ENCODE measurements at places on chromosomes 3 and 15.

GRCh38 chr3:187925326-187925725 is 180.1 kb upstream of the BCL6 start:
- no peak for DNase-seq

- DNase-seq: no peak
Measured at GRCh38 chr15:95125803-95126202, 894.4 kb downstream of the MCTP2 start.

GRCh38 chr3:101512396-101512645 is 691 bp downstream of the SENP7 start:
- no peak for DNase-seq

DNA sequence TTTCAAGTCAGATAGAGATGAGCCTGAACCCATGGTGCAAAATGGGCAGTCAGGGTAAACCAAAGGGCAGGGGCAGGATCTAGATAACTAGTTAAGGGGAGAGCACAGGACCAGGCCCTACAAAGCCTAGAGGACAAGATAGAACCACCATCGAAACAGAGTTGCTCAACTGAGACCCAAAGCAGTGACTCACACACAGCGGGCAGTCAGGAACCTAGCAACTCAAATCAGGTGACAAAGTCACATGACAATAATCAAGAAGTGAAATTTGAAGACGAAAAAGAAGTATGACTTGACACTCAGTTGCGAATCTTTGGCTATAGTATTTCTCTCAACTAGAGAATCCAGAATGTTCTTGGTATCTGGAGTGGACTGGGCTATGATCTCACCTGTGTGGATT is 136.0 kb upstream of the PTPRG start:
- DNase-seq: no peak

- DNase-seq: no peak
Measured at GRCh38 chr3:18586076-18586475, 160.9 kb upstream of the SATB1 start.

DNA sequence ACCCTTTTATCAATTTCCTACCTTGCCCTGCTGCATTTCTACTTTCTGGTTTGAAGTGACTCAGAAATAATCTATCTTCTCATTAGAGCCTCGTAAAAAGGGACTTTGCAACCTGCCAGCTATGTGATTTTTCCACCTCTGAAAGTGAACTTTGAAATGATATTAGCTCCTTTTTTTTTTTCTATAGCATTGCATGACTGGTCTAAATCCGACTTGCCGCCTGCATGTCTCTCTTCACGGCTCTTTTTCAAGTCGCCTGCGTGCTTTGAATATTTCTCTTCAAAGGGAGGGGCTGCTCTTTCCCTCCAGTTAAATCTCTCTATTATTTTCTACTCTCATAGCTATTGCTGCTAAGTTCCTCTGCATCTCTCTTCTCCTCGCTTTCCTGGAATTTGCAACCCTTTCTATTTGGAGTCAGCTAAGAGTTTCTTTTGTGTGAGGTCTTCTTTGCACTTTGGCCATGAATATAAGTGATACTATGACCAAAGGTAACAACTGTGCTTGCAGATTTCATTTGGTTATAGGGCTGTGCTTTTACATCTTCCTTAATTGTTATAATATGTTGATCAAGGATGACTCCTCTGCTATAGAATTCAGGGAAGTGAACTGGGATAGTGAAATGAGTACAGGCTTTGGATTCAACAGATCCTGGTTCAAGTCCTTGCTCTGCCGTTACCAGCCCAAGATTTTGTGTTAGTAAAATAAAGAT is 541.1 kb downstream of the AGBL1 start:
- DNase-seq: no peak

DNA sequence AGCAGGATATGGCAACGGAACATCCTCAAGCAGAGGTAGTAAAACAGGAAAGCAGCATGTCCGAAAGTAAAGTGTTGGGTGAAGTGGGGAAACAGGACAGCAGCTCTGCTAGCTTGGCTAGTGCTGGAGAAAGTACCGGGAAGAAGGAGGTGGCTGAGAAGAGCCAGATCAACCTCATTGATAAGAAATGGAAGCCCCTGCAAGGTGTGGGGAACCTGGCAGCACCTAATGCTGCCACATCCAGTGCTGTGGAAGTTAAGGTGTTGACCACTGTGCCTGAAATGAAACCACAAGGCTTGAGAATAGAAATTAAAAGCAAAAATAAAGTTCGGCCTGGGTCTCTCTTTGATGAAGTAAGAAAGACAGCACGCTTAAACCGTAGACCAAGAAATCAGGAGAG is 14.3 kb upstream of the ZBTB47 start:
- no peak for DNase-seq

DNA sequence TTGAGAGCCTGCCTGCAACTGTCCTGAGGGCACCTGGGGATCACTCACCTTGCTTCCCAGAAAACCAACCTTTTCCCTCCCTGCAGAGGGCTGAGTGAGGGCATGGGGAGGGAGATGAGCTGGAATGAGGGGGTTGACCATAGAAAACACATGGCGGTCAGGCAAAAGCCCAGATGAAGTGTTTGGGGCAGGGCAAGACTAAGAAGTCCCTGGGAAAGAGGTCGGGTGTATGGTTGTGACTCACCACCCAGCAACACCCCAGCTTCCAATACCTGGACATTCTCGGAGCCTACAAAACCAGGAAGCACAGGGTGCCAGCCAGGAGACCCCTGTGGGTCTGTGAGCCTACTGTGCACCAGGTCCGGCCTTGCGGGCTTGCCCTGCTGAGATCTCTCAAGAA is 95.3 kb upstream of the ATP2B2 start:
- no peak for DNase-seq

GRCh38 chr15:99105514-99106341 is 848 bp downstream of the SYNM start:
- DNase-seq: no peak

DNA sequence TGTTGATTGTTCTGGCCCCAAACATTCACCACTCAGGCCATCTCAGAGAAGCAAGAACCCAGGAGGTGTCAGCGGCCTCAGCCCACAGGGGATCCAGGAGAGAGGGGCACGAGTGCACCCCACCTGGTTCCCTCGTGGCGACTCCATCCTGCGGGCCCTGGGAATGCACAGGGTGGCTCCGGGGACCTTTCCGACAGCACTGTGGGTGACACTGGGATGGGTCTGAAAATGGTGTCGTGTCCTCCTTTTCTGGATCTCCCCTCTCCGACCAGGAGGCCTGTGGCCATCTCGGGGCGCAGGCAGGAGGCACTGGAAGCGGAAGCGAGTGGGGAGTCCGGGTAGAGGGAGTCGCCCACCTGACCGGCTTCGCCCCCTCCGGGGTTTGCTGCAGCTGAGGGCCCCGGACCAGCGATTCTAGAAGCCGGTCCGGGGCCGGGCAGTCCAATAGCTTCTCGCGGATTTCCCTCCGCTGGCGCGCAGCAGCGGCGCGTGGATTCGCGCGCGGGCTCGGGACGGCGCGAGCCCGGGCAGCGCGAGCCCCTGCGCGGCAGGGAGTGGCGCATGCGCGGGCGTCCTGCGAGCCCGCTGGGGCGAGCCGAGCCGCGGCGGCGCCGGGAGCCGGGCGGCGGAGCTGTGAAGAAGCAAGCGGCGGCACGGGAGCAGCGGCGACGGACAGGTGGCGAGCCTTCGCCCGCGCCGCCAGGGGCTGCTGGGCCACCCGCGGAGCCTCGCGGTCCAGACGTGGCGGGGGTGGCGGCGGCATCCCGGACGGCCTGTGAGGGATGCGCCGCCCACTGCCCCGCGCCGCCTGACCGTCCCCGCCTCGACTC is at the start of gene DOCK3:
DOCK3 (plus strand) TSS at position 579 of the 830 bp plus-strand sequence. CDS start 337 bp downstream, outside the sequence.
- DNase-seq: no peak

- DNase-seq: no peak
Measured at GRCh38 chr3:188390775-188391443, 237.0 kb downstream of the LPP start.

DNA sequence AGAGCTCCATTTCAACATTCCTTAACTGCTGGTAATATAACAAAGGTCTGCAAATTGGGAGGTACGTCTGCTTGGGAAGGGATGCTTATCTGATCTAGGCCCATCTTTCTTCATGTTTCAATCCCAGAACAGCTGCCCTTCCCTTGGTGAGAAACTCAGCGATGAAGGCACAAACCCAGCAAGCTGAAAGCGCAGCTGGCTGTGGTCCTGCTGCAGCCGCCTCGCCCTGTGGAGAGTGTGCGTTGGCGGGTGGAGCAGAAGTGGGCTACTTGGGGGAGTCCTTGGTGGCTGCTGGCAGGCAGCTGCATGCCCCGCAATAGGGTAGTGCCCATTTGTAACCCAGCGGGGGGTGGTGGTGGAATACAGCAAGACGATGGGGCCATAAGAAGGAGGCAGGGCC is 160.6 kb upstream of the WNT5A start:
- no peak for DNase-seq

- DNase-seq: no peak
Measured at GRCh38 chr15:92683511-92683834, 27.9 kb upstream of the FAM174B start.

DNA sequence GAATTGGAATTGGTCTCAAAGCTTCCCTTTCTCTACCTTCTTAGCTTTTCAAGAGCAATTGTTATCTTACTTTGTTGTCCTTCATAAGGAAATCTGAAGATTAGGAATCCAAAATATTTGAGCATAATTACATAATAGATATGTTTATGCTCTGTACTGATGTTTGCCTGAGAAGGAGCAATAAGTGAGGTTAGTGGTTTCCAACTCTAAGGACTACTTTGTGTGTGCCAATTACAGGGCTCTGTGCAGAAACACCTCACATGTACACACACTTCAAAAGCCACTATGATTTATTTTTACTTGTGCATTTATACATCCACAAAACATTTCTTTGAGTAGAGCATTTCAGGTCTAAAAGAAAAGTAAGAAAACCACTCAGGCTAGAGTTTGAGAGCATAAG is 49.9 kb downstream of the MME start:
- no peak for DNase-seq

DNA sequence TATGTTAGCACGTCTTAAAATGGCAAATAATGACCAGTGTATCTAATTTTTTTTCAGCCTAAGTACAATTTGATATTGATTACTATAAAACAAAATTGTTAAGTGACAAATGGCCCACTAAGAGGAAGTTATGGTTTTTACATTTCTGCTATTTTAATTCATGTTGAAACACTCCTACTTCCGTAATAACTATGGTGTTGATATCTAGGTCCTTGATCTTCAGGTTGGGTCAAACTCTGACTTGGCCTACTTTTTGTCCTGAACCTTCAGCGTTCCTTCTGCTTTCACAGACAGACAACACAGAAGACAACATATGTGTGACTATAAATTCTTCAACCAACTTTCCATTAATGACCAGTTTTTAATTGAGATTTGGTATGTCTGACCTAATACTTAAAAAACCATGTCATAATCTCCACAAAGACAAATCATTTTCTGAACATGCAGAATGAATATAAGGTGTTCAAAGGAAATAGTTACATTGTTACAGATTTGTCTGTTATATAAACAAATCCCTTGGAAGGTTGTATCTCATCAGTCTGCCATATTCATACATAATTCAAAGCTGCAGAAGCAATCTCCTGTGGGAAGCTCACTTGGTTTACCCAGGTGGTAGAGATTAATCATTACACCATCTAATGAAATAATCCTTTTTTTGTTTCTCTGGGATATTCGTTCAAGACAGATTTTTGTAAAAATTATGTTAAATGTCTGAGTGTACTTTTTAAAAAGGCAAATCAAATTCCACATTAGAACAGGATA is 92.1 kb upstream of the TSPAN3 start:
- no peak for DNase-seq

DNA sequence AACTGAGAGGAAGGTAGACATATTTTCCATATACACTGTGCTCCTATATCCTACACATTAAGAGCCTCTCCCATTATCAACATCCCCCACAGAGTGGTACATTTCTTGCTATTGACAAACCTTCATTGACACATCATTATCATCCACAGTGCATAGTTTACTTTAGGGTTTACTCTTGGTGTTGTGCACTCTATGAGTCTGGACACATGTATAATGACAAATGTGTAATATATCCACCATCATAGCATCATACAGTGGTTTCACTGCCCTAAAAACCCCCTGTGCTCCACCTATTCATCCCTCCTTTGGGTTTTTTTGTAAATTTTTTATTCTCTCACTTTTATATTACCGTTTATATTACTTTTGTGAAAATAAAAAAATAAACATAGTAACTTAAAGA is 22.2 kb upstream of the CLDN18 start:
- DNase-seq: no peak

DNA sequence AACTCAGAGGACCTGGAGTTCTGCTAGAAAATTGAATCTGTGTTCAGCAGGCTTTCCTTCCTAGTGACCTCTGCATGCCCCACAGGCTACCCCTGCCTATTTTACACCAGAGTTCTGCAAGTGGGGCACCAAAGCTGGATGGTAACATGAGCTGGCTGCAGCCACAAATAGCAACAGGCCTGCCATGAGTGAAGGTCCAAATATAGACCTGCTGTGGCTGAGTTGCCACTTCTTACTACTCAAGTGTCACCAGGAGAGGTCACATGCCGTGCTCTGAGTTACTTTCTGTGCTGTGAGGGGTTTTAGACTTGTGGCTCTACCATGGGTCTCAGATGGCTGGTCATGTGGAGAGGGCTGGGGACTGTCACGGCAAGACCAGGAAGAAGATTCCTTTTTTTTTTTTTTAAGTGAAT is at the start of gene FSD2:
FSD2 (minus strand) TSS at position 76 of the 413 bp plus-strand sequence. CDS start 18,679 bp downstream, outside the sequence.
- no peak for DNase-seq

GRCh38 chr15:59407946-59408345 is 30.0 kb upstream of the FAM81A start:
- DNase-seq: no peak

GRCh38 chr15:87661454-87662355 is 594.8 kb downstream of the NTRK3 start:
- no peak for DNase-seq

DNA sequence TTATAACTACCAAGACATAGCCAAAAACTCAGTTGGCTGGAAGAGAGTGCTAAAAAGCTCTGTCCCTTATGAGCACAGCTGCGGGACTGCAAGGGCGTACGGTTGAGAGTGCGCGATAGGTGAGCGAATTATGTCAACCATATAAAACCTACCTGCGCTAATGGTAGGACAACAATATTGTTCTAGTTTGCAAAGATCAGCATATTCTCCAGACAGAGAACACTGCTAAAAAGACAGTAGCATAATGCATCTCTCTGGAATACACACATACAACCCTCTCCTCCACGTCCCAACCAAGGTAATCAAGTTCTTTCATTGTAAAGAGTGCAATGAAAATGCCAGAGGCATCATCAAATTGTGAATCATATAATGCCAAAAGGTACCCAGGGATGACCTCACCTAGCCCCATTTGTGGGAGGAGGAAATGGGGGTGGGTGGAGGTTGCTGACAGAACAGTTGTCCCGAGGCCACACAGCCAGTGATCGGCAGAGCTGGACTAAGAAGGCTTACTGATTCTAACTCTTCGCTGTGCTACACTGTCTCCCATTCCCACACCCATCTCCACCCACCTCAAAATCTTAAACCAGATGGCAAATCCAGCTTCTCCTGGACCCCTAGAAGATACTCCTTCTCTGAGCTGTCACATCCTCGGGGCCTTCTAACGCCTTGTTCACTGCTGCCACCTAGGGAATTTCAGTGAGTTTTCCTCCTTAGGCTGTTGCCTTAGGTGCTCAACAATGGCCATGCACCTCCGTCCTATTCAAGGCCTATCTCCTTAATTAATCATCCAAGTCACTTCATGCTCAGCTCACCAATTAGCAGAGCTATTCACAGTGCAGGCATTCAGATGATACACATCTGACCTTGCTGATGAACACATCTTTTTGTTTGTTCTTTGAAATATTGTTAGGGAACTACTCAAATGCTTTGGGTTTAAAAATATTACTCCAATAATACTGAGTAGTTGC is 60.7 kb downstream of the RPL22L1 start:
- DNase-seq: no peak

GRCh38 chr3:32432711-32433530 is 41.3 kb downstream of the CMTM7 start:
- DNase-seq: no peak

Data from AG04449 (cell line).